Urinary bladder (tissue), 4 donors: ENCODE measurements at places on chromosomes 6 and 20.

GRCh38 chr6:157323966-157324300 lies 614 bp upstream of the TMEM242 start:
- no peak for DNase-seq

GRCh38 chr6:168037242-168037641 lies 39.8 kb downstream of the KIF25 start:
- no peak for DNase-seq

DNA sequence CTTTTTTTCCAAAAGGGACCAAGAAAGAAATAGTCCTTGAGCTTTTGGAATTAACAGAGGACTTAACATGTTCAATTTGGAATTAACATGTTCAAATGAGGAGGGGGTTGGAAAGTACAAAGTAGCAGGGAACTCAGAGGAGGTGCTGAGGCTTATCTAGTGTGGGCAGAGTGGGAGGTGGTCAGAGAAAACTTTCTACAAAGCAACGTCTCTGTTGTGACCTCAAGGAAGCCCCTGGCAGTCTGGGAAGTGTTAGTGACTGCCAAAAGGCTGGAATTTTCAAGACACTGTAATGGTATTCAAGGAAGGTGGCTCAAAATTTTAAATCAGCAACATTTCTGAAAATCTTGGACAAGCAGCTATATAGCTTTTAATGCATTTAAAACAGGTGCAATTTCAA lies 7.3 kb downstream of the ECI2 start:
- no peak for DNase-seq

DNA sequence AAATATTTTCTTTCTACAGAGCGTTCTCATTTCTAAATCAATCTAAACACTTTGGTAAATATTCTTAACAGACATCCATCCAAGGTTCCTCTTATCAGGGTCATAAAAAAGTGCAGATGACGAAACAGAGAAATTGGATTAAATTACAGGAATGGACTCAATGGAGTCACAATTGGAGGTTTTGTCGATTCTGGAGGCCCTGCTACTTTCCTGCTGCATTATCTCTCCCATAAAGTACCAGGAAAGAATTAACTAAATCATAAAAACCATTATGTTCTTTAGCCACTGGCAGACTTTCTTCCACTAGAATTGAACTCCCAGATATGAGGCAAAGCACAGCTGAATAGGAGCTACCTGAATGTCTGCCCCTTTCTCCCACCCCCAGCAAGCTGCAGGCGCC lies 610.6 kb downstream of the HDGFL1 start:
- no peak for DNase-seq

DNA sequence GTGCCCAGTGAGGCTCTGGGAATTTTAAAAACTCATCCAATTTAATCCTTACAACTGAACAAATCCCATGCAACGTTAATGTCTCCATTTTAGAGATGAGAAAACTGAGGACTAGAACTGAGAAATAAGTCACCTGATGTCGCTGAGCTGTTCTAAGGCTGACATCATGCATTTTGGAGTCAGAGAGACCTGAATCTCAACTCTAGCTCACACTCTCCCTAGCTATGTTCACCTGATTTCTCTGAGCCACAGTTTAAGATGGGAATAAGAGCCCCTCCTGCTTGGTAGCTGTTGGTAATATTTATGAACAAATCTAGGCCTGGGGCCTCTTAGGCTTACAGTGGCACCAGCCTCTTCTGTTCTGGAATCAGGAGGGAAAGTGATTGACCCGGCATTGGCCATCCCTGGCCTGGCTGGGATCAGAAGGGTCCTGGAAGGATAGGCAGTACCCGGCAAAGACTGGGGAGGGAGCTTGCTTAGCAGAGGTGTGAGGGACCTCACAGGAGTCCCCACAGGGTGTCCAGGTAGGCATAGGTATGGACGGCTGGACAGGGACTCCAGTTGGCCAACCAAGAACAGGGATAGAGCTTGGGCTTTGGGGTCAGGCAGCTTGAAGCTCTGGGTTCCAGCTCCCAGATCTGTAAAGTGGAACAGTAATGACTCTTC lies 18.8 kb upstream of the CSNK2A1 start:
- no peak for DNase-seq

- no peak for DNase-seq
Measured at GRCh38 chr20:46835418-46835817, 59.2 kb upstream of the EYA2 start.

DNA sequence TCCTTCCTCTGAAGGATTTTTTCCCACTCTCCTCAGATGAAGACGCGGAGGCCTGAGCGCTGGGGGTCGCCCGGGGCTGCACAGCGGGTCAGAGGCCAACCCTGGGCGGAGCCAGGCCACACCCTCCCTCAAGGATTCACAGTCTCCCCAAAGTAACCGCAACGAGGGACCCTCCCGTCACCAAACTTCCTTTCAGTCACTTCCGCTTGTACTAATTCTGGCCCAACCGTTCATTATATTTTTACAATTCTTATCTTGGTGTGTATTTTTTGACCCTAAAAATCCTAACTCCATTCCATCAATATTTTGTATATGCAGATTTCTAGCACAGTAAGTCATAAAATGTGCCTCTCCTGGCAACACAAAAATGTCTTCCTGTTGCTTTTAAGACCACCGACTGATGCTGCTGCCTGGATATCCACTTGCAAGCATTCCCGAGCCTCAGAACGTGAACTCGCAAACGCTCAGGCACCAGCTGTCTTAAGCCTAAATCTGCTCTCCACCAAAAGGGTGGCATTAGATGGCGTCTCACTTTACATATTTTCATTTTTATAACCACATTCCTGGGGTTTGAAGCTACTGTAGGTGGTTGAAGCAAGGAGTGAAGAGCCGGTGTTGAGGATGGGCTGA lies 128.0 kb downstream of the DLL1 start:
- no peak for DNase-seq

DNA sequence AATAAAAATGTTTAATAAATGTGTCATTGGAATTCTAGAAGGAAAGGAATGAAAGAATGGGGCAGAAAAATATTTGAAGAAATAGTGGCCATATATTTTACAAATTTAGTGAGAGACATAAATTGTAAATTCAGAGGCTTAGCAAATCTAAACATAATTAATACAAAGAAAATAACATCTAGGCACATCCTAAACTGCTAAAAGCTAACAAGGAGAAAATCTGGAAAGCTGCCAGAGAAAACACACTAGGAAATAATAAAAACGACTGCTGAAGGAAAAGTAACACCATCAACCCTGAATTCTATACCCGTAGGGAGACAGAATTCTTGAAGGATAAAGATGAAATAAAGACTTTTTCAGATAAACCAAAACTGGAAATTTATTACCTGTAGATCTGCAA lies 23.8 kb downstream of the CYB5R4 start:
- DNase-seq, result no peak

- no peak for DNase-seq
Measured at GRCh38 chr6:139776041-139776440, 401.6 kb upstream of the CITED2 start.

DNA sequence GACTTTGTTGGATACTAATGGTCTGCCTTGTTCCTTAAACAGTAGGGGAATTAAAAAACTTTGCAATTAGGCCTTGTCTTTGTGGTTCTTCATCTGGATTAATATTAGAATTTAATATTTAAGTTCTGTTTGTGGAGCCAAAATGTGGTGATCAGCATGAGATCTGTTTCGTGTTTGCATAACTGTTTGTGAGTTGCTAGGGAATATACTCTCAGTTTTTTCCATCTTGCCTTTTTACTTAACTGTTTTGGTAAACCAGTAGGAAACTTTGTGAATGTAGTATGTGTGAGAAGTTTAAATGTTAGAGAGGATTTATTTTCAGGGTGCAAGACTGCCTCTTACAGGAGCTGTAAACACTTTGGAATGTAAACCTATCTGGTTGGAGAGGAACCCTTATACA lies 35.6 kb downstream of the LRRC1 start:
- DNase-seq, result no peak

DNA sequence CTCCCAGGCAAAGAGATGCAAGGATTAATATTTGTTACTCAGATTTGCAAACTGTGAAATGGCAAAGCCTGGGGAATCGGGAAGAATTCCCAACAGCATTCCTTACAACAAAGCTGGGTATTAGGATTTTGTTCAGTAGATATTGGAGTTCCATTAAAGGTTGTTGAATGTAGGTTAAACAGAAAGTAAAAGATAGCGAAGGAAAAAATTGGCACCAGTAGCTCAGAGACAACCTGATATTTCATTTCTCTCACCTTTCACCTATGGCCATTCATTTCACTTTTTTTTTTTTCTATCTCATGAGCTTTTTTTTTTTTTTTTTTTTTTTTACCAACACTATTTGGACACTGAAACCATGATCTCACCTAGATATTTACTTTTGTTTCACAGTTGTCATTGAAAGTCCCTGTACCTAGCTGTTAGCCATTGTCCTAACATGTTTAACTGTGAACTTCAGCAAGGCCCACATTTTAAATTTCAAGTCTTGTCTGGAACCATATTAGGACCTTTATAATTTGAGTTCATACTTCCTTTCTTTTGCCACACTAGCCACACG lies 552.5 kb downstream of the HAO1 start:
- DNase-seq, result no peak

DNA sequence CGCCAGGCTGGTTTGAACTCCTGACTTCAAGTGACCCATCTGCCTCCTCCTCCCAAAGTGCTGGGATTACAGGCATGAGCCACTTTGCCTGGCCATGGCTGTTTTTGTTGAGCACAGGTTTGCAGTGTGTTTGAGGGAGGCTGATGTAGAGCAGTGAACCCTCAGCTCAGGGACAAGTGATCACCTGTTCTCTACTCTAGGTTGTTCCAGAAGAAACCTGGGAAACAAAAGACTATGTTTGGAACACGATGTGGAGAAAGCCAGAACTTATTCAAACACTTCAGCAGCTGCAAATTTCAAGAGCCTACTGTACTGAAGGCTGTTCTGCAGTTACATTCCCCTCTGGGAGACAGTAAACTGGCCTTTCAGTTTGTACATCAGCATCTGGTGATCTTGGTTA lies 4.7 kb downstream of the TULP1 start:
- no peak for DNase-seq

DNA sequence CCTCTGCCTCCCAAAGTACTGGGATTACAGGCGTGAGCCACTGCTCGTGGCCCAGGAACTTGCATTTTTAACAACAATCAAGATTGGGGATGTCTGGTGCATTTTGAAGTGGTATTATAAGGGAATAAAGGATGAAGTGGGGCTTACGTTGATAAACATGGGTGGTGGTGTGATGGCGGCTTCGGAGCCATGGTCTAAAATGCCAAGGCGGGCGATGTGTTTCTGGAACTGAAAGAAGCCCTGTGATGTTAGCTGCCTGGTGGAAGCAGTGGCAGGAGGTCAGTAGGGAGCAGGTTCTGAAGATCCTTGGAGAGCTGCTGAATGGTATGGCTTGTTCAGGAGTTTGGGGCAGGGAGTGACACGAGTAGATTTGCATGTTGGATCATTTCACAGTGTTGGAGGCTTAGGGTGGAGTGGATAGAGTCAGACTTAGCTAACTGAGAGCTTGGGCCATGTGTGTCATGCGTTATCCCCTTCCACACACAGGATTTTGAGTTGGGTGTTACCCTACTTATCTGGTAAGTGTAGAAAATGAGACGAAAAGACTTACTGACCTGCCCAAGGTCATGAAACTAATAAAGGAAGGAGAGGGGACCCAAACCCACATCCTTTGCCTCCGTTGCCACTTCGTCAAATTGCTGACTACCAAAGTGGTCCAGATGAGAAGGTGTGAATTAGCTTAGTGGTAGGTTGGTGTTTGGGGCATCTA lies 1.5 kb downstream of the NELFCD start:
- DNase-seq, result no peak

- no peak for DNase-seq
Measured at GRCh38 chr6:81169166-81169565, 583.3 kb downstream of the TENT5A start.

DNA sequence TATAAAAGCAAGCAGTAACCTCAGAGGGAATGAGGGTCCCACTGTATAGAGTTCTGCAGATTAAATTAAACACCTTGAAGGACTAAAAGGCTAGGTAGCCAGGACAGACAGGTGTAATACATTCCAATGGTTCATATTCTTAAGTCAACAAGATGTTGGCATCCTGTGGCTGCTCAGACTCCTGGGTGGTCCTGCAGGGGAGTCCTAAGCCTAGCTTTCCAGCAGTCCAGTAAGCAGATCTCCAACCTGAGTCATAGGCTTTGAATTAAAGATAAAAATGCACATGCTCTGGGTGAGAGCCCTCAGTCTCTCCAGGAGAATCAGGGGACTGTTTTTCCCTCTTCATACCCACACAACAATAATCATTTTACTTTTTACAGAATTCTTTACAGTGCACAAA lies 307.3 kb upstream of the SUPT3H start:
- DNase-seq, result no peak

GRCh38 chr20:15162079-15162647 lies 824.8 kb upstream of the FLRT3 start:
- DNase-seq, result no peak

- no peak for DNase-seq
Measured at GRCh38 chr20:58880994-58881752, 28.7 kb downstream of the GNAS start.

DNA sequence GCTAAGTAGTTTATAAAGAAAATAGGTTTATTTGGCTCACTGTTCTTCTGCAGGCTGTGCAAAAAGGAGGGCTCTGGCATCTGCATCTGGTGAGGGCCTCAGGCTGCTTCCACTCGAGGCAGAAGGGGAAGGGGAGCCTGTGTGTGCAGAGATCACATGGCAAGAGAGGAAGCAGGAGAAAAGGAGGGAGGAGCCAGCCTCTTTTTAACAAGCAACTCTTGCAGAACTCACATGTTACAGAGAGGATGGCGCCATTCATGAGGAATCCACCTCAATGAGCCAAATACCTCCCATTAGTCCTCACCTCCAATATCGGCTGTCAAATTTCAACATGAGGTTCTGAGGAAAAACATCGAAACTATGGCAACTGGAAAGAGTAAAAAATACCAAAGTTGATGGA lies 666.6 kb upstream of the SLC35B3 start:
- no peak for DNase-seq

- DNase-seq, result no peak
Measured at GRCh38 chr6:117795234-117795633, 111.8 kb upstream of the SLC35F1 start.

GRCh38 chr6:44052419-44053023 lies 74.7 kb downstream of the MRPL14 start:
- no peak for DNase-seq

DNA sequence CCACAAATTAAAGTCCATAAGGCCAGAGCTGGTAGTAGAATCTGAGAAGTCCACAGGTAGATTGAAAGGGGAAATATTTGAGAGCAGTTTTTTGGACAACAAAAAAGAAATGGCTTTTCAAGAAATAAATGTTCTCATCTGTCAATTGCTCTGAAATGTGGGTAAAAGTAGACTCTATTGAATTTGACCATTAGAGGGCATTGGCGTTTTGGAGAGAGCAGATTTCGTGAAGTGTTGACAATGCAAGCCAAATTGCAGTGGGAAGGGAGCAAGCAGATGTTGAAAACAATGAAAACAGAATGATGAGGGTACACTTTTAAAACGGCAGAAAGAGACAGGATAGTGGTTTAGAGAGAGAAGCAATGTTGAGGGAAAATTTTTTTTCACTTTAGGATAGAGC lies 149.1 kb upstream of the FAM83B start:
- no peak for DNase-seq

GRCh38 chr20:37513779-37514359 lies 7.2 kb upstream of the NNAT start:
- no peak for DNase-seq
